T-helper 22 cell (primary cell): ENCODE measurements at places on chromosomes 1 and 21.

GRCh38 chr1:247552231-247552630, 3.3 kb downstream of the GCSAML start:
- no peak for DNase-seq

- no peak for DNase-seq
These were observed 19.5 kb downstream of the DIO1 start for GRCh38 chr1:53913352-53914033.

DNA sequence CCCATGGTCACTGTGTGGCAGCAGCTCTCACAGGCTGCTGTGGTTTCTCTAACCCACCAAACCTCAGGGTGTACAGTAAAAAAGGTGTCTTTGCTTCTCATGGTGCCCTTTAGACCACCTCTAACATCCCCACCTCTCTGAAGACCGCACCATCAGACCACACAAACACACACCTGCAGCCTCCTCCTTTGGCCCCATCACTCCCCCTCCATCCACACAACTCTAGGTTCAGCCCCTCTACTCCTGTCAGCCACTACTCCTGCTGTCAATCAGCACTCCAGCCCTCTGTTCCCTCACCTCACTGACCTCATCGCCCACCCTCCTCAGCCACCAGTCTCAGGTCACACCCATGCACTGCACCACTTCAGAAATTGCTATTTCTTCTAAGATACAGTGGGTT, 7.5 kb downstream of the ZNF692 start:
- DNase-seq = no peak

GRCh38 chr21:38507374-38507942, 9.2 kb upstream of the ERG start:
- DNase-seq = no peak

DNA sequence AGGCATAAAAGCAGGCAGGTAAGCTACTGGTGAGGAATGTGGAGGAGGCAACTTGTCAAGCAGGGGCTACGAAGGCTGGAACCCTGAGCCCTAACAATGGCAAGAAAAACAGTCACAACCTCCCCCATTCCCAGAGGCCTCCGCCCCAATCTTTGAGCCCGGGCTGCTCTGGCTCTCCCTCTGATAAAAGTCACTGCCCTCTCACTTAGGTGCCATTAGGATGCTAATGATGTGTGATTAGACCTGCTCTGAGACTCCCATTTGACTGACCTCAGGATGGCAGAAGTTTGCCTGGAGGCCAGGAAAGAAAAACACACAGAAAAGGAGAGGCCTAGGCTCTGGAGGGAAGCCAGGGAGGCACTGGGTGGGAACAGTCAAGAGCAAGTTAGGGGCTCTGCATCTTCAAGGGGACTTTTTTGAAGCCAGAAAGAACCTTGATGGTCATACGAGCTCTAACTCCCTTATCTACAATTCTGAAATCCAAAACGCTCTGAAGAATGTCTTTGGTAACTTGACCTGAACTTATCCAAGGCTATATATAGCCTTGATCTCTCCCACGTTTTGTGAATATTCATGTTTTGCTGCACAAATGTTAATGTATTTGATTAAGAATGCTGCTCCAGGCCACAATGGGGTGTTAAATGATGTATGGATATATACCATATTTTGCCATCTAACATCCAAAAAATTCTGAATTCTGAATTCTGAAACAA, 98.9 kb downstream of the TRABD2B start:
- DNase-seq = no peak
